ENCODE measurements at places on chromosomes 2 and 18. TPM values are rescaled to one million over a fixed set of nuclear protein-coding genes. Genes with fewer than 3 reads are reported as not detected.

DNA sequence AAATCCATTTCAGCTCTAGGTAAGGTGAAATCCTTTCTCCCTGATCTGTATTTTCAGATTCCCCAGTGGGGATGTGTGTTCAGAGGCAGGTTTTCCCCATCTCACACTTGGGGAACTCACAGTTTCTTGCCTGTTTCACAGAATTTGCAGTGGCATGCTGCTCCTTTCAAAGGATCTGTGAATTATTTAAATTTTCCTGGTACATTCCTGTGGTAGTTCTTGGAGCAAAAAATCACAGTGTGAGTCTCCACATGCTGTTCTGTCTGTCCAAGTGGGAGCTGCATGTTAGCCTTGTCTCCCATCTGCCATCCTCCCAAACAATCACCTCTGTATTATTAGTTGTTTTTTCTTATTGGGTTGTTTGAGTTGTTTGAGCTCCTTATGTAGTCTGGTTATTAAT is 372.9 kb downstream of the ARL6IP6 start:
- H3K36me3 ChIP-seq: no peaks in the 10 kb centered on the region
- no peaks in the 10 kb centered on the region for H3K27me3 ChIP-seq
- DNase-seq: no peak
- no peak overlapping the region for H3K27ac ChIP-seq

GRCh38 chr2:143489145-143489544 is 359.9 kb downstream of the ARHGAP15 start:
- peaks cover 2% of the 10 kb centered on the region for H3K4me1 ChIP-seq
- H3K4me3 ChIP-seq: no peak overlapping the region
- H3K27me3 ChIP-seq: no peaks in the 10 kb centered on the region
- no peak for DNase-seq
- no peak overlapping the region for H3K27ac ChIP-seq
- peaks cover 54% of the 10 kb centered on the region for H3K36me3 ChIP-seq

- H3K36me3 ChIP-seq: peaks cover 3% of the 10 kb centered on the region
- H3K4me3 ChIP-seq: no peak overlapping the region
- DNase-seq: no peak
- H3K27ac ChIP-seq: no peak overlapping the region
- H3K27me3 ChIP-seq: no peaks in the 10 kb centered on the region
Measured at GRCh38 chr2:48228345-48228684, 301.6 kb upstream of the STON1 start.

DNA sequence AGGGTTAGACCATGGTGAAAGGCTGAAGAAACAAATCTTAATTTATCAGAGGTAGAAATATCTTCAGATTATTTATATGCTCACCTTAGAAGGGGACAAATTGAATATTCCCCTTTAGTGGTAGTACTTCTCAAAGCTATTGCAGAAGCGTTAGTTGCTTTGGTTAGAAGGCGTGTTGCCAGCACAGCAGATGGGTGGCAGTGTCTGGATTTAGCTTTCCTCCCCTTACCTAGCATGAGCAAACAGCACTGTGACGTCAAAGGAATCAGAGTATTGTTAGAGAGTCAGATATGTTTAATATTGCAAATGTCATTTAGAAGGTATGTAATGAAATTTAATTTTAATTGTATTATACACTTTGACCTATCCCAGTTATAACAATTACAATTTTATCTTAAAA is 27.2 kb upstream of the GALR1 start:
- H3K27ac ChIP-seq: no peak overlapping the region
- no peaks in the 10 kb centered on the region for H3K36me3 ChIP-seq
- no peak for DNase-seq

- no peak overlapping the region for H3K27ac ChIP-seq
- no peak overlapping the region for H3K4me3 ChIP-seq
- H3K4me1 ChIP-seq: no peaks in the 10 kb centered on the region
- no peak for DNase-seq
- no peaks in the 10 kb centered on the region for H3K27me3 ChIP-seq
Measured at GRCh38 chr18:11070593-11070992, 78.8 kb downstream of the PIEZO2 start.

GRCh38 chr2:119402645-119403560 is 28.8 kb upstream of the TMEM37 start:
- no peak overlapping the region for H3K27ac ChIP-seq
- peaks cover 4% of the 10 kb centered on the region for H3K27me3 ChIP-seq
- H3K36me3 ChIP-seq: no peaks in the 10 kb centered on the region
- H3K4me3 ChIP-seq: no peak overlapping the region
- H3K4me1 ChIP-seq: no peaks in the 10 kb centered on the region
- no peak for DNase-seq

DNA sequence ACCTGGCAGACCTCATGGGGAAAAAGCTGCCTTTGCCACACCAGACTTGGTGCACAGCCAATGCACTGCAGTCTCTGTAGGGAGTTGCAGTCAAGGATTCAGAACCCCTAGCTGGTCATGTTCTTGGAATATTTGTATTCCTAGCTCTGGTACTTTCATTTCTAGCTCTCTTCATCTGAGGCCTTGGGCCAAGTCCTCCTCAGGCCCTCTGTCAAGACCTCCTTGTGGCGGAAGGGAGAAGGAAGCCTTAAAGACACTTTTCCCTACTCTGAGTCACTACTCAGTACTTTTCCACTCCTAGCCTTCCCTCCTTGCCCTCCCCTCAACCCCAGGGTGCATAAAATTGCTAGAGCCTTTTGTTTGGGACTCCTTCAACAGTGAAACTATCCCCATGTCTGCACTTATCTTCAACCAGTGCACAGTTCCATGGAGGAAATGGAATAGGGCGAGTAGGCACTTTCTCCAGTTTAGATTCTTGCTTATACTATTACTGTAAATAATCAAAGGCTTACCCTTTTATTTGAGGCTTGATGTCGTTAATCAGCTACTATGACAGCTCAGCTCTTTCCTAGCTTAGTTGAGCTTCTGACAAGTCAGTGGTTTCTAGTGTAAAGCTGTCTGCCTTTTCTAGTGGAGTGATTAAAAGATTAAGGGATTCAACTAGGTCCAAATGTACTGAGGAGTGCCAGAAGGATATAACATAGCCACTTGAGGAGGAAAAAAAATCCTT is 15.8 kb downstream of the M1AP start:
- H3K4me1 ChIP-seq: no peaks in the 10 kb centered on the region
- peaks cover 27% of the 10 kb centered on the region for H3K27me3 ChIP-seq
- no peak for DNase-seq
- H3K27ac ChIP-seq: no peak overlapping the region
- no peak overlapping the region for H3K4me3 ChIP-seq
- H3K36me3 ChIP-seq: no peaks in the 10 kb centered on the region

DNA sequence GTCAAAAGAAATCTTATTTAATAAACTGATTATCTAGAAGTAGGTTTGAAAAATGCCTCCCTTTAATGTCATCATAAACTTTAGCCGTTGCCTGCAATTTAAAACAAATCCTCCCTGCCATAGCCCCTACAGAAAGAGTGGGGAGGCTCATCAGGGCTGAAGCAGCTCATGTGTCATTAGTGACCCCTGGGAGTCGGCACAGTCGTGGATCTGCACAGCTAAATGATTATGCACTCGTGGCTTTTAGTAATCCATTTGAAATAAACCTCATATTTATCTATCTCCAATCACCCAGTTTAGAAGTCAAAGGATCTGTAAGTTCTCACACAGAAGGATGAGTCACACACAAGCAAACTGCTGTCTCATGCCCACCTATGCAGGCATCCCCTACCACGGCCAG is 277.3 kb downstream of the SS18 start:
- peaks cover 18% of the 10 kb centered on the region for H3K4me1 ChIP-seq
- peaks cover 2% of the 10 kb centered on the region for H3K27me3 ChIP-seq
- H3K4me3 ChIP-seq: no peak overlapping the region

DNA sequence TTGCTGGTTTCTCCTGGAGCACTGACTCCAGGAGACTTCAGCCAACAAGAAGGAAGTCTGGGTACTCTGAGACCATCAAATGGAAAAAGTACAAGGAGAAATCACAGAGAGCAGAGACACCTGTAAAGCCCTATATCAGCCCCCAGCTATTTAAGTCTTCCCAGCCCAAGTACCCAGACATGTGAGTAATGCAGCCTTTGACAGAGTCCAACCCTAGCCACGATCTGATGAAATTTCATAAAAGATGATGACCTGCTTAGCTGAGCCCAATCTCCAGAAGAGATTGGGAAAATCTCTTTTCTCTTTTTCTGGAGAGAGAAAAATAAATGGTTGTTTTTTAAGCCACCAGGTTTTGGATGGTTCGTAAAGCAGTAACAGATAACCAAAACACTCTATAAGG is 196.6 kb downstream of the NBAS start:
- peaks cover 7% of the 10 kb centered on the region for H3K4me1 ChIP-seq
- H3K36me3 ChIP-seq: peaks cover 29% of the 10 kb centered on the region
- DNase-seq: no peak
- H3K27ac ChIP-seq: no peak overlapping the region
- no peaks in the 10 kb centered on the region for H3K27me3 ChIP-seq

- H3K27ac ChIP-seq: no peak overlapping the region
- DNase-seq: no peak
- H3K36me3 ChIP-seq: peaks cover 8% of the 10 kb centered on the region
Measured at GRCh38 chr18:5297597-5297996, 2.1 kb upstream of the ZBTB14 start.

GRCh38 chr2:205848601-205849000 is 166.3 kb downstream of the NRP2 start:
- H3K4me1 ChIP-seq: no peaks in the 10 kb centered on the region
- H3K27me3 ChIP-seq: peaks cover 16% of the 10 kb centered on the region
- no peak overlapping the region for H3K4me3 ChIP-seq
- no peaks in the 10 kb centered on the region for H3K36me3 ChIP-seq
- no peak for DNase-seq

DNA sequence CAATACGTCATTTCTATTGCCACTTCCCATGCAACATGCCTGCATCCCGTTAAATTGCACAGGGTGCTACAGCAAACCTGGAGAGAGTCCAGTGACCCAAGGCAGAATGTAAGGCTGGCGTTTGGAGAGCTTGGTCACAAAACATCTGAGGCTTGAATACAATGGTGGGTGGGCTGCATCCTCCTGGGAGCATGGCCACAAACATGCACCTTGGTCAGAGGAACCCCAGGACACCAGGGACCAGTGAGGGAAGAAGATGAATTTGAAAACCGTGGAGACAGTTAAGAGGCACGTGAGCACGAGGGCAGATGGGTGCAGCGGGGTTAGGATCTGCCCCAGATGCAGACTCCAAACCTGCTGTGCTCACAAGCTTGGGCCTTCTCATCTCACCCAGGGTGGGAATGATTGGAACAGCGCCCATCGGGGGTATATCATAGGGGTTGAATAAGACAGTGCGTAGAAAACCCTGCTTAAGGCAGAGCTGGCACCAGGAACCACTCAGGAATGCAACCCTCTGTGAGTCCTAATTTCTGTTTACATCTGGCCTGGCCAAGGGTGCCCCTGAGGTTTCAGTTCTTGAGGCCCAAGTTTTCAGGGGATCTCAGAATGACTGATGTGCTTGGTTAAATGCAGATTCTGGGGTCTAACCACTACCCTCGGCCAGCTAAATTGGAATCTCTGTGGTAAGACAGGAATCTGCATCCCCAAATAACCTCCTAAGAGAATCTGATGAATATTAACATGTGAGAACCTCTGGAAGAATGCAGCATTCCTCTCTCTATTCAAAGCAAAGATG is 97.2 kb downstream of the ARL4C start:
- H3K36me3 ChIP-seq: peaks cover 25% of the 10 kb centered on the region
- no peak overlapping the region for H3K4me3 ChIP-seq
- peaks cover 70% of the 10 kb centered on the region for H3K4me1 ChIP-seq
- H3K27ac ChIP-seq: peak overlapping the region; percentile 55
- DNase-seq: no peak

DNA sequence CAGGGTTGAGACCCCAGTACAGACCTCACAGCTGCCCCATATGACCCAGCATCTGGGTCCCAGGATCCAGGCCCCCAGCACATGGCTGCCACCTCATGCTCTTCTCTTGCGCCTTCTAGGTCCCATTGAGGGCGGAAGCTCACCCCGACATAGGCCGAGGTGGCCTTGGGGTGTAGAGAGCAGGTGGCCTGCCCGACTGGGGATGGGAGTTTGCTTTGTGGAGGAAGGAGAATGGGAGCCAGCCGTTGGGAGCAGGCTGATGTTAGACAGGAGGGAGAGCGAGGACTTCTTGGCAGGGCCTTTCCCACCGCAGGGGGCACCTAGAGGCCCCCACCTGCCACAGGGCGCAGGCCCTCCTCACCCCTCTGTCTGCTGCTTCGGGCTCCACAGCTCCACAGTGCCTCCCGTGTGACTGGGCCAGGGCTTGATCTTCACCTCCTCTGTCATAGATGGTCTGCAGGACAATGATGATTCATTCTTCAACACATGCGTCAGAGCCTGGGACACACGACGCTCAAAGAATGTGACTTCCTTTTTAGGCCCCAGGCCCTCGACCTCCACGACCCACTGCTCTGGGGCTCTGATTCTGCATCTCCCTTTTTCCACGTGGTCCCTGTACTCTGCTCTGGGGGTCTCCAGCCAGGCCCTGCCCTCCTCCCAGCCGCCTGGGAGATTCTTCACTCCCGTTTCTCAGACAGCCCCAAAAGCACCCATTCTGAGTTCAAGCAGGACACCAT is 86.6 kb upstream of the ODC1 start:
- H3K27ac ChIP-seq: no peak overlapping the region
- DNase-seq: no peak
- H3K27me3 ChIP-seq: peaks cover 9% of the 10 kb centered on the region
- no peak overlapping the region for H3K4me3 ChIP-seq

- H3K27ac ChIP-seq: no peak overlapping the region
- H3K36me3 ChIP-seq: no peaks in the 10 kb centered on the region
- no peak for DNase-seq
- H3K4me1 ChIP-seq: peaks cover 30% of the 10 kb centered on the region
- H3K27me3 ChIP-seq: no peaks in the 10 kb centered on the region
Measured at GRCh38 chr18:74897971-74898657, 300.4 kb downstream of the ZNF407 start.

GRCh38 chr2:157782057-157782845 is 93.9 kb downstream of the ACVR1 start:
- DNase-seq: no peak
- no peak overlapping the region for H3K4me3 ChIP-seq
- peaks cover 28% of the 10 kb centered on the region for H3K4me1 ChIP-seq
- H3K27me3 ChIP-seq: no peaks in the 10 kb centered on the region
- peaks cover 33% of the 10 kb centered on the region for H3K36me3 ChIP-seq
- H3K27ac ChIP-seq: no peak overlapping the region

GRCh38 chr2:126513033-126513432 is 142.9 kb upstream of the GYPC start:
- peaks cover 2% of the 10 kb centered on the region for H3K27me3 ChIP-seq
- no peak overlapping the region for H3K27ac ChIP-seq
- no peaks in the 10 kb centered on the region for H3K36me3 ChIP-seq
- H3K4me3 ChIP-seq: no peak overlapping the region
- DNase-seq: no peak
- H3K4me1 ChIP-seq: no peaks in the 10 kb centered on the region

- H3K27ac ChIP-seq: no peak overlapping the region
- H3K4me1 ChIP-seq: peaks cover 6% of the 10 kb centered on the region
- no peaks in the 10 kb centered on the region for H3K36me3 ChIP-seq
- no peak for DNase-seq
- peaks cover 15% of the 10 kb centered on the region for H3K27me3 ChIP-seq
Measured at GRCh38 chr18:6728331-6728730, 1.2 kb upstream of the ARHGAP28 start.

- DNase-seq: no peak
- peak overlapping the region; percentile 91 for H3K27ac ChIP-seq
- peaks cover 48% of the 10 kb centered on the region for H3K4me1 ChIP-seq
- peaks cover 43% of the 10 kb centered on the region for H3K36me3 ChIP-seq
- no peaks in the 10 kb centered on the region for H3K27me3 ChIP-seq
Measured at GRCh38 chr18:12703664-12704063, 822 bp downstream of the PSMG2 start.

Gene TLX2
- total RNA-seq: 2.6 TPM

Gene REG3A
- total RNA-seq: not detected

Gene CCDC74B
- total RNA-seq: 0.88 TPM

Gene NOTO
- not detected for total RNA-seq

Gene IL1F10
- total RNA-seq: not detected

Gene CLEC4F
- not detected for total RNA-seq

Gene LINC00305
- not detected for total RNA-seq

Gene TNFRSF11A
- 30.0 TPM for total RNA-seq

Gene CBLN2
- total RNA-seq: not detected
